ENCODE measurements at places on chromosomes 12 and 14.
A peak's percentile ranks its signal among the peaks of the same experiment; 100 is the strongest.

- DNase-seq, result peak; percentile 92
Measured at GRCh38 chr12:1776170-1776921, 44.0 kb upstream of the LRTM2 start.

- DNase-seq, result no peak
Measured at GRCh38 chr14:65267856-65268255, 144.7 kb upstream of the FUT8 start.

DNA sequence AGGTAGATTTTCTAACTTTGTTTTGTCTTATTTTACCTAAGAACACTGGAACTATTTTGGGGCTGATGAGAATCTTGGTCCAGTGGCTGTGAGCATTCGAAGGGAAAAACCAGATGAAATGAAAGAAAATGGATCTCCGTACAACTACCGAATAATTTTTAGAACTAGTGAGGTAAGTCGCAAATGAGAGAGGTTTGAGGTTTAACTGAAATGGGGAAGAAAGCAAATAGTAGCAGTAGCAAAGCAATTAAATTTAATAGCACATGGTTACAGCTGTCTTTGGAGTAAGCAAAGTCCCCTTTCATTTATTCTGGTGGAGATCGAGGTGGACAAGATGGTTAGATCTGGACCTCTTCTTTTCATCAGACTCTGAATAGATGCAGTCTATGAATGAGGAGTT lies 313.5 kb upstream of the RGS6 start:
- no peak for DNase-seq

DNA sequence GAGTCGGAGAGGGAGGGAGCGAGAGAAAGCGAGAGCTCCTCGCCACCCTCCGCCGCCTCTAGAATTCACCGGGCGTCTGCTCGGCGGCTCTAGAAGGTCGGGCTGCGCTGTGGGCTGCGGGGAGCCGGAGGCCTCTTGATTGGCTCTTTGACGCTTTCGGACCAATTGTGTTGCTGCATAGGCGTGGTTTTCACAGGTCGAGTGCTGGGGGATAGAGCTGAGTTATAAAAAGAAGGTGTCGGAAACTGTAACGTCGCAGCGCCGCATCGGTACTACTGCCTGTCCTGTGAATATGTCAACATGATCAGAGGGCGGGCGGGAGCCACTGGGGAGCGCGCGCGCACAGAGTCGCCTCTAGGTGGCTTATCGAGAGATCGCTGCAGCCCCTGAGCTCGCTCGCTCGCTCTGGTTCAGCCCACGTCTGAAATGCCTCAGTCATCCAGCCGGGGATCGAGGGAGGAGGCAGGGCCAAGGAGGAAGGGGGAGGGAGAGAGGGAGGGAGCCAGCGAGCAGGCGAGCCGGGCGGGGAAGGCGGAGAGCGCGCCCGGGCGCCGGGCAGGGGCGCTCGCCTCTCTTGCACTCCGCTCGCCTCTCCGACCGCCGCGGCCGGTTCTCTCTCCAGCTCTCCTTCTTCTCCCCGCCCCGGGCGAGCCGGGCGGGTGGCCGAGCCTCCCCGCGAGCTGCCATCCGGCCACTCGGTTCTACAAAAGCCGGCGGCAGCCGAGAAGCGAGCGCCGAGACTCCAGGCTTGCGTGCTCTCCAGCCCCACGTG lies at the start of gene TBX3:
TSS of gene TBX3 (minus strand) at position 78 of the 772 bp plus-strand sequence. CDS start 975 bp downstream, outside the sequence.
- DNase-seq, result peak; percentile 99

Data from RPMI7951 (cell line).